ENCODE measurements at places on chromosomes 1 and 21.
A peak's percentile ranks its signal among the peaks of the same experiment; 100 is the strongest.

DNA sequence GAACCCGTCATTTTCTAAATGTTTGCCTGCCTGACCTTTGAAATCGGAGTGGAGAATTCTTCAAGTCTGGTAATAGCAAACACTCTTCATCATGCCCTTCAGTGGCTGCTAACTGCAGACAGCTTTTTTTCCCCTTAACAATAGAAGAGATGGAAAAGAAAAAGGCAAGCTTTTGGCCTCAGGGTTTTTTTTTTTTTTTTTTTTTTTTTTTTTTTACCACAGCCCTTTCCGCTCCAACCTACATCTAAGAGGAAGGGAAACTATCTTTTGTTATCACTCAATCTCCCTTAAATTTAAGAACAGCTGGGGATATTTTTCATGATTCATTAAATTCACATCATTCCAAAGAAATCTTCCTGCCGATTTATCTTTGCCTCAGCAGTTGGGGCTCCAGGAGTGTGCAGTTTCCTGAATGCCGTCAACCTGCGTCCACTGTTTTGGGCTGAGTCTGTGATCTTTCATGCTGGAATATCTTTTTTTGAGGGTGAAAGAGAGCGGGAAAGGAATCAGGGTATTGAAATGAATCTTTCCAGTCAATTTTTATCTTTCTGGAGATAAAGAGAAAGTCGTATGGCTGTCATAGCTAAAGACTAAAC, 144.5 kb upstream of the SMYD2 start:
- no peak for DNase-seq

GRCh38 chr1:15714406-15715136, 21.5 kb upstream of the SLC25A34 start:
- no peak for DNase-seq

GRCh38 chr1:159917533-159918351, 7.6 kb downstream of the TAGLN2 start:
- DNase-seq, result no peak

- DNase-seq, result no peak
These were observed 52.4 kb downstream of the SMYD3 start for GRCh38 chr1:246454655-246455054.

- DNase-seq, result no peak
These were observed 27.2 kb downstream of the CAPN2 start for GRCh38 chr1:223739366-223740037.

- no peak for DNase-seq
These were observed 53.8 kb upstream of the SGIP1 start for GRCh38 chr1:66480162-66480561.

- DNase-seq, result no peak
These were observed 111.3 kb downstream of the C1orf21 start for GRCh38 chr1:184497959-184498723.

- DNase-seq, result no peak
These were observed 67.2 kb downstream of the NFASC start for GRCh38 chr1:204937901-204938300.

- DNase-seq, result no peak
These were observed 400.6 kb downstream of the NTNG1 start for GRCh38 chr1:107541412-107541811.

DNA sequence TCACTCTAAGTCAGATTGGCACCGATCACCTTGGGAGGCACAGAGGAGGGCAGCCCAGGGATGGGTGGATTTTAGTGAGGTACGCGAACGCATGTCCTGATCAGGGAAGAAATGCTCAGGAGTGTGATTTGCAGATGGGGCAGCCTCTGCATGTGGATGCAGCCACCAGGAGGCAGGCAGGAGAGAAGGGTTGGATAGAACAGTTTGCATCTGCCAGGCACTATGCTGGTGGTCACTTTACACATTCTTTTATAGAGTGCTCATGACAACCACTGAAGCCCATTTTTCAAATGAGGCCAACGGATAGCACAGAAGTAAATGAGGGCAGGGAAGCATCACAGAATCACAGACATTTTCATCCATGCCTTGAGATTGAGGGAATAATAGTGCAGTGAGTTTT, 5.7 kb downstream of the LAMB3 start:
- DNase-seq, result no peak

DNA sequence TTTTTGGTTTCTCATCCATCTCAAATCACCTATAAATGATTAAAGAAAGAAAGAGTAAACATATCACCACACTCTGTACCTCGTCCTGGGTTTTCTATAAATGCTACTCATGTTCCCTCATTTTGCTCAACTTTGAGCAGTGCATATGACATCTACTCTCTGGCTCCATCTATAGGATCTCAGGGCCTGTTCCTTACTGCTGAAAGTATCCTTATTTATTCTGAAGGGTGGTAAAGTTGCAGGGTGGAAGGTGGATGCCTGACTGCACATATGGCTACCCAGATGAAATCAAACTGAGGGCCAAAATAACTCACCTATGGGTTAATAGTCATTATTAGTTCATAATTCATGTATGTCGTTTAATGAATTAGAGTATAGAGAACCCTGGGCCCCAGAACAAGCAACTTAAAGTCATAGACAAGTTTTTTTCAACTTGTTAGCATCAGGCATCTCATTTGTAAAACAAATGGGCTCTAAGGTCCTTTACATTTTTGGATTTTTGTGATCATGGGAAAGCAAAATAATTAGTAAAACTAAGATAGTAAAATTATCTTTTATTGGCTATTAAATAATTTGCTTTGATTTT, 46.5 kb downstream of the NCF2 start:
- peak; percentile 60 for DNase-seq

GRCh38 chr1:11178021-11179015, 10.8 kb upstream of the ANGPTL7 start:
- no peak for DNase-seq

DNA sequence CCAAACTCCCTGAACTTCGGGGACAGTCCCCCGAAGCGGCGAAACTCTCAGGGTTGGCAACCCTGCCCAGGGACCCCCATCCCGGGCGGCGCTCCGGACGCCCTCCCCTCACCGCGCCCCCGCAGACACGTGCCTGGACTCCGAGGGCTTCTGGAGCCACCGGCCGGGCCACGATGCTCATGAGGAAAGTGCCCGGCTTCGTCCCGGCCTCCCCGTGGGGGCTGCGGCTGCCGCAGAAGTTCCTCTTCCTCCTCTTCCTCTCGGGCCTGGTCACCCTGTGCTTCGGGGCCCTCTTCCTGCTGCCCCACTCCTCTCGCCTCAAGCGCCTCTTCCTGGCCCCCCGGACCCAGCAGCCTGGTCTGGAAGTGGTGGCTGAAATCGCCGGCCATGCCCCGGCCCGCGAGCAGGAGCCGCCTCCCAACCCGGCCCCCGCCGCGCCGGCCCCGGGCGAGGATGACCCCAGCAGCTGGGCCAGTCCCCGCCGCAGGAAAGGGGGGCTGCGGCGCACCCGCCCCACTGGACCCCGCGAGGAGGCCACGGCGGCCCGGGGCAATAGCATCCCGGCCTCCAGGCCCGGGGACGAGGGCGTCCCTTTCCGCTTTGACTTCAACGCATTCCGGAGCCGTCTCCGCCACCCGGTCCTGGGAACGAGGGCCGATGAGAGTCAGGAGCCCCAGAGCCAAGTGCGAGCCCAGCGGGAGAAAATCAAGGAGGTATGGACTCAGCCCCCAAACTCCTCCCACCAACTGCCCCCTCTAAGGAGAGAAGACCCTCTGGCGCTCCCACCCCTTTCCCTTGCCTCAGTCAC, 1.2 kb downstream of the MAN1C1 start:
- DNase-seq, result no peak

DNA sequence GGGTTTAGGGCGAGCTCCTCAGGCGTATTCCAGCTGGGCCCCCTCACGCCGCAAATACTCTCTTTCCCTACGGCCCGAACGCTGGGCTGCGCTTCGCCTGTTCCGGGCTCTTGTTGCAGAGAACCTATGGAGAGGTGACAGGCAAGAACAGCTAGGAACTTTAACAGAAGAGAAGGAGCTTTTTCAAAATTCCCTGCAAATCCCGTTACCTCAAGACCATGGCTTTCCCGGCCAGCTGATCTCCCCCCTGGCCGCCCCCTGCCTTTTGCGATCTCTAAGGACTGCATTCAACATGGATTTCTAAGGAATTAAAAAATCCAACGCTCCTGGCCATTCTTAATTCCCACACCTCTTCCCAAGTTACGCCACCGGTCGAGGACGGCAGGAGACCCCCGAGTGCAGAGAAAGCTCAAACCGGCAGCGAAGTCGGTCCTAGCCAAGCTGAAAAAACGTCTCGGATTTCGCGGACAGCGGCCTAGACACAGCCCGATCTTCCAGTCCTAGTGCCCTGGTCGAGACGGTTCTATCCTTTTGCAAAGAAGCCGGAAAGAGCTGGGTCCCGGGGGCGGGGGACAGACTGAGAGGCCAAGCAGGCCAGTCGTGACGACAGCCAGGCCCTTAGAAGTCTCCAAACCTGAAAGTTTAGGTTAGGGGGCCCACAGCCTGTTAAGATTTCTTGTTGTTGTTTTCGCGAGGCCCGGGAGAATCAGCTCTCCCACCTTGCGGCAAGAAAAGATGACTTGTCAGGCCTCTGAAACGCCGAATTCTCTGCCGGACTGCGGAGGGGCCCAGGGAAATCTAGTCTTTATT, 1.1 kb upstream of the TBX15 start:
- DNase-seq, result no peak

- no peak for DNase-seq
These were observed 93.5 kb downstream of the MRPL39 start for GRCh38 chr21:25513810-25514209.

GRCh38 chr1:153302308-153302707, 10.4 kb downstream of the PGLYRP3 start:
- DNase-seq, result no peak

DNA sequence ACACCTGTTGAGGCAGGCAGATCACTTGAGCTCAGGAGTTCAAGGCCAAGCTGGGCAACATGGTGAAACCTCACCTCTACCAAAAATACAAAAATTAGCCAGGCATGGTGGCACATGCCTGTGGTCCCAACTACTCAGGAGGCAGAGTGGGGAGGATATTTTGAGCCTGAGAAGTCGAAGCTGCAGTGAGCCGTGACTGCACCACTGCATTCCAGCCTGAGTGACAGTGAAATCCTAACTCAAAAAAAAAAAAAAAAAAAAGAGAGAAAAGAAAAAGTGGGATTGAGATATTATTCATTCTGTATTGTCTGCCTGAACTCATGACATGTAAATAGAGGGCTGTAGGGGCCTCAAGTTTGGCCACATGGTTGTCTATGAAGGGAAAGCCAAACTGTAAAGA, 37.3 kb downstream of the WNT2B start:
- DNase-seq, result no peak

GRCh38 chr1:233166896-233167295, 128.6 kb downstream of the PCNX2 start:
- no peak for DNase-seq

DNA sequence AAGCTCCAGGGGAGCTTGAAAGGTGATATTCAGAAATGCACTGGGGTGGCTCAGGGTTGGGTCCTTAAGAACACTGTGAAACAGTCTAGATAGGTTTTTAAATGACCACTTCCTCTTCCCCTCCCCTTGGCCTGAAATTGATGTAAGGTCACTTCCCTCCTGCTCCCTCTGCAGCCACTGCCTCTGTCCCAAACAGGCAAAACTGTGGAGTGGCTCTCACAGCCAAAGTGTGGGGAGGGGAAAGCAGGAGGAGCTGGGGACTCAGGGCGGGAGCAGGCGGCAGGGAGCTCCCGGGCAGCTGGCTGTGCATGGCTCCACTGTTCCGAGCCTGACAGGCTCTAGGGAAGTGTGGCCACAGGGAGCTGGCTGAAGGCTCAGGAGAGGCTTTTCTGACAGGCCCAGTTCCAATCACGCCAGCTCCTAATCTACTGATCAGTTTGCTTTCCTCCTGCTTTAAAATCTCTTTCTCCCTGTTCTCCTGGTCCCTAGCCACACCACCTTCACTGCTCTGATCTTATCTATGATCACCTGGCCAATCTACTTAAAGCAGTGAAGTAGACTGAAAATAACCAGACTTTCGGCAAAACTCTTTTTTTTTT, 5.1 kb upstream of the CSRP1 start:
- DNase-seq, result no peak

- no peak for DNase-seq
These were observed 23.6 kb upstream of the ADGRB2 start for GRCh38 chr1:31787786-31788137.

GRCh38 chr1:185155600-185156287, 1.0 kb downstream of the TRMT1L start:
- DNase-seq, result peak; percentile 39

DNA sequence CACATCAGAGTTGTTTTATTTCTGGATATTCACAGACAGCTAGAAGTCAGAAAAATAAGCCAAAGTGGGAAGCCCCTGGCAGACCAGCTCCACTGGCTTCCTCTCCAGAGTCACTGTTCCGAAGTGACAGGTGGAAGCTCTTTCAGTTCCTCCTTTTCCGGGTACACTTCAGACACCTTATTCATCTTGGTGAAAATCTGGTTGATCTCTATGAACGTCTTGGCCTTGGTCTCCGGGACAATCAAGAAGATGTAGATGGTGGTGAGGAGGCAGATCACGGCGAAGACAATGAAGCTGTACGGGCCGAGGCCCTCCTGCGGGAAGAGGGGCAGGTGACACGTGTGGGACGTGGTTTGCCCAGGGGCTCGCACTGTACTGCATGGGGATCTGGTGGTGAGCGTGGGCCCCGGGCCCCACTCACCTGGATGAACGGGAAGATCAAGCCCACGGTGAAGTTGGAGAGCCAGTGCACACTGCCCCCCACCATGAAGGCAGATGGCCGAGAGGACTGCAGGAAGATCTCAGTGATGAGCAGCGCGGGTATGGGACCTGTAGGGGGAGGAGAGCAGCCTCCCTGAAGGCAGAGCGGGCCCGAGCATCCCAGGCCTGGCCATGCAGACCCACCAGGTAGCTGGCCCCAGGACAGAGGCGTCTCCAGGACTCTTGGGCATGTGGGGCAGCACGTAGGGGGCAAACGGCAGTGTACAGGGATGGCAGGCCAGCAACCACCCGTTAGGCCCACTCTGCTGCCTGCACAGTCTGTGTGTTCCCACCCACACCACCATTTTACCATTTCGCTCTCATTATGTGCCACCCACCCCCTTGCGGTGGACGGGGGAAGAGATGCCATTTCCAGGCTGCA, 11.5 kb upstream of the SLC2A7 start:
- DNase-seq, result peak; percentile 14

DNA sequence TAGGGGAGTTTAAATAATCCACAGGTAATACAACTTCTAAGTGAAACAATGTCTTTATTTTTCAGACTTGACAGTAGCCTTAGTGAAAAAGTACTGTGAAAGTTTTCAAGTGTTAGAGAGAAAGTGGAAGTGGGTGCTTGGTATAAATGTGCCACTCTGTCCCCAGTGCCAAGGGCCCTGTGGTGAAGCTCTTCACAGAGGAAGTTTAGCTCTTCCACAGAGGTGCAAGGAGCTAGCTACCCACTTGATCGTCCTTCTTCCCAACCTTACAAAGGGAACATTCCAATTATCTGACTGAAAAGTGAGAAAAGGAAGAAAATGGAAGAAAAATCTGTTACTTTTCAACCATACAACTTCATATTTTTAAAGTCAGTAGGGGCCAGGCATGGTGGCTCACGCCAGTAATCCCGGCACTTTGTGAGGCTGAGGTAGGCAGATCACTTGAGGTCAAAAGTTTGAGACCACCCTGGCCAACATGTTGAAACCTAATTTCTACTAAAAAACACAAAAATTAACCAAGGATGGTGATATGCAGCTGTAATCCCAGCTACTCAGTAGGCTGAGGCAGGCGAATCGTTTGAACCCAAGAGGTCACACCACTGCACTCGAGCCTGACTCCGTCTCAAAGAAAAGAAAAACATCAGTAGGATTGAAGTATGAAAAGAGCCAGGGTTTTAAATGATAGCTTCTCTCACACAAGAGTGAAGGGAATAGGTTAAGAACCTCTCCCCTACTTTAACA, 41.0 kb upstream of the PTPRC start:
- DNase-seq, result peak; percentile 23

GRCh38 chr1:225747566-225747965, 30.1 kb upstream of the SRP9 start:
- no peak for DNase-seq
